ENCODE measurements at places on chromosomes 13 and 19.

DNA sequence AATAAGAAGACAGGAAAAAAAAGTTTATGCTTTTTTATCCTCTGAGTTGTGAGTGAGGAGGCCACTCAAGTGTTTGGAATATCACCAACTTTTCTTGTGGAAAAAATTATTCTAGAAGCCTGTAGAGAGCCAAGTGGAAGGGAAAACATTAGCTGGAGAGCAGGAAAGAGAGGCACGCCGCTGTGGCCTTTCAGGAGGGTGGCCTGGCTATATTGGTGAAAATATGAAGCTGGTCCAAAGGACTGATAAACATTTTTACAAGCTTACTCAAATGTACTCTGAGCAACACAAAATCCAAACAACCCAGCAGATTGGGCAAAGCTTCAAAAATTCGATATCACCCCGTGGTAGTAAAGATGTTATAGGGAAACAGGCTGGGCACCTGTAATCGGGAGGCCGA lies 2.3 kb upstream of the EIF3G start:
- DNase-seq, result no peak

GRCh38 chr13:38334845-38335244 lies 14.8 kb upstream of the UFM1 start:
- no peak for DNase-seq

DNA sequence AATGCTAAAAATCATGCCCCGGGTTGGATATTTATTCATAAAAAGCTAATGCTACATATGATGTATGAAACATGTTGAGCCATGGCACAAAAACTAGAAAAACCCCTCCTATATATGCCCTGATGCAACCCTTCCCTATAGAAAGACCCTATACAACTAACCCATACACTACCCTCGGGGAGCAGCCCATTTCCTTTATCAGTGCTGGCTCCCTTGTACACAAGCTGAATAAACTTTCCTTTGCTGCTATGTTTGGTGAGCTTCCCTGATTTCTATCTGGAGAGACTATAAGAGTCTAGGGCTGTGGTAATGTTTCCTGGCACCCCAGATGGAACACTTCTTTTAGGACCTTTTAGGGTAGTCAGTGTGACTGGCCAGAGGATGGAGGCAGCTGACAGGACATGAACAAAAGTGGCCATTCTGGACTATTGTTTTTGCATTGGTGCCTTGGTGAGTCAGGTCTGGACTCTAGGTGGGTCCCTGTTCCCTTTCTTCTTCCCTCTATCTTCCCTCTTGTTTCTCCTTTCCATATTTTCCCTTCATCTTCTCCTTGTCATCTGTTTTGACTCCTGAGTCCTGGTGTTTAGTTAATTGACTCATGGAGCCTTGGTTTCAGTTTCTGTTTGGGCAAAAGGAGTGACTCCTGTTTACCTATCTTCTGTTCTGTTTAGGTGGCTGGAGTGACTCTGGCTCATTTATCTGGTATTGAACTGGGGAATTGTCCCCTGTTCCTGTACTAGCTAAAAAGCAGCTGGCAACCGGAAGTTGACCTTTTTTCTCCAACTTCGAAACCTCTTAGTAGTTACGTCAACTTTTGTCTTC lies 1321.8 kb upstream of the PCDH9 start:
- no peak for DNase-seq

DNA sequence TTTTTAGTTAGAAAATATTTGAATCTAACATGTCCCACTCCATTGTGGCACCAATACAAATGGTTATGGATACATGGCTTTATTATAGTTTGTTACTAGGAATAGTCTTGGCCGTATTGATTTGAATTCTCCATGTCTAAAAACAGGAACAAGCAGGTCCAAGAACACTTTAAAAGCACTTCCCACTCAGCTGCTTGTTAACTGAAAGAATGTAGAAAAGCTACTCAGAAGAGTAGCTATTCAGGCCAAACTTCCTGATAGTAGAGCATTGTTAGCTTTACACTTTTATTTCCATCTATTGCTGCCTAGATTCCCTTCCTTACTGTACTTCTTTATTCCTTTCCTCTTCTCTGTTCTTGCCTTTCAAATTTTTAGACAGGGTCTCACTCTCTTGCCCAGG lies 6.9 kb downstream of the PIBF1 start:
- no peak for DNase-seq

- DNase-seq, result no peak
These were observed 17.1 kb upstream of the IGLON5 start for GRCh38 chr19:51294211-51294976.

DNA sequence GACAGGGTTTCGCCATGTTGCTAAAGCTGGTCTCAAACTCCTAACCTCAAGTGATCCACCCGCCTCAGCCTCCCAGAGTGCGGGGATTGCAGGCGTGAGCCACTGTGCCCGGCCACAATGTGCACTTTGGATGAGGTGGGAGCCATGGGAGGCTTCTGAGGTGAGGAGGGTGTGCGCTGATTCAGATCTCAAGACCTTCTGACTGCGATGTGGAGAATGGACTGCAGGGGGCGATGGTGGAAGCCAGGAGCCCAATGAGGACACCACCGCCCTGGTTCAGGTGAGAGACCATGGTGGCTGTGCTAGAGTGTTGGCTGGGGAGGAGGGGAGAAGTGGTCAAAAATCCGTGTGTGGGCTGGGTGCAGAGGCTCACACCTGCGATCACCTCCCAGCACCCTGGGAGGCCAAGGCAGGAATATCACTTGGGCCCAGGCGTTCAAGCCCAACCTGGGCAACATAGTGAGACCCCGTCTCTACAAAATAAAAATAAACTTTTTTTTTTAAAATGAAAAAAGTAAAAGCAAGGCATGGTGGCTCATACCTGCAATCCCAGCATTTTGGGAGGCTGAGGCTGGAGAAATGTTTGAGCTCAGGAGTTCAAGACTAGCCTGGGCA lies 5.6 kb downstream of the INAFM1 start:
- DNase-seq, result no peak

GRCh38 chr13:95698047-95698749 lies 21.3 kb downstream of the DNAJC3 start:
- DNase-seq, result no peak

DNA sequence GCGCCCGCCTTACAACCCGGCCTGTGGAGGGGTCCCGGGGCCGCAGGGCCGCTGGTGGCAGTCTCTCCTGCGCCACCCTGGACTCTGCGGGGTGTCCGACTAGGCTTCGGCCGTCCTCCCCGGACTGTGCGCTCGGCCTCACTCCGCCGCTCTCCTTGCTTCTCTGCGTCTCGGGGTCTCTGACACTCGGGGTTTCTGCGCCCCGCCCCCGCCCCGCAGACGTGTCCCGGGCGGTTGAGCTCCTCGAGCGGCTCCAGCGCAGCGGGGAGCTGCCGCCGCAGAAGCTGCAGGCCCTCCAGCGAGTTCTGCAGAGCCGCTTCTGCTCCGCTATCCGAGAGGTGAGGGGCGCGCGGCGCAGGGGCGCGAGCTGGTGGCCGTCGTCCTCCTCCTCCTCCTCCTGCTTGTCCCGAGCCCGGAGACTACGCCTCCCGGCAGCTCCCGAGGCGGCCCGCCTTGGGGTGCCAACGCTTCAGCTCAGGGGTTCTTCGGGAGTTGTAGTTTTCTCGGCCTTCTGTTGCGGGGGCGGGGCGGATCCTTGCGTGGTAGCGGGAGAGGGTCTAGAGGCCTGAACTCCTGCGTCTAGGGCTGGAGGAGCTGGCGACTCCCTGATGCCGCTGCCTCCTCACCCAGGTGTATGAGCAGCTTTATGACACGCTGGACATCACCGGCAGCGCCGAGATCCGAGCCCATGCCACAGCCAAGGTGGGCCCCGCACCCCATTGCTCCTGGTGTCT lies 627 bp downstream of the LIN7B start:
- DNase-seq, result no peak

- DNase-seq, result no peak
These were observed 13.6 kb downstream of the TSSK6 start for GRCh38 chr19:19501798-19502197.
